CD4-positive, alpha-beta T cell treated with Interleukin-12 subunit alpha and Interleukin-12 subunit beta, for 1 hour (primary cell): ENCODE measurements at places on chromosomes 7 and 10.
A peak's percentile ranks its signal among the peaks of the same experiment; 100 is the strongest.

GRCh38 chr10:114289096-114289436 is 50.0 kb downstream of the VWA2 start:
- no peak for DNase-seq

GRCh38 chr7:149261316-149261828 is 624 bp upstream of the ZNF783 start:
- DNase-seq, result no peak

GRCh38 chr7:155980841-155981240 is 168.6 kb upstream of the SHH start:
- DNase-seq, result no peak

DNA sequence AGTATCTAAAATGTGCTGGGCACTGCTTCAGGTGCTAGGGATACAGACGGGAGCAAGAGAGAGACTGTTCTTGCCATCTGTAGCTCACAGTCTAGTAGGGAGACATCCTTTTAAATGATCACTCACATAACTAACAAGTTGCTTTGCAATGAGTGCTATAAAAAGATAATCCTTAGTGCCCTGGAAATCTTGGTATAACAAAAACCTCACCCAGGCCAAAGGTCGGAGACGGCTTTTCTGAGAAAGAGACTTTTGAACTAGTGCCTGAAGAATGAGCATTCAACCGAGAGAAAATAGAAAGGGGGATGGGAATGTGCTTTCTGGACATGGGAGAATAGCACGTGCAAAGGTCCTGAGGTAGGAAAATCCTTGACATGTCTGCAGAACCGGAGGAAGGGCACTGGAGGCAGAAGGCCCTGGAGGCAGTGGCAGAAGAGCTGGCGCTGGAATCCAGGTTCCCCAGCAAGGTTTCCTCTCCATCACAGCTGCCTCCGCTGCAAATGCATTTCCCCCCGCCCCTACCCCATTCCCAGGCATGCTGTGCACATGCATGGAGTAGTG is 89.4 kb downstream of the COL13A1 start:
- DNase-seq, result no peak

DNA sequence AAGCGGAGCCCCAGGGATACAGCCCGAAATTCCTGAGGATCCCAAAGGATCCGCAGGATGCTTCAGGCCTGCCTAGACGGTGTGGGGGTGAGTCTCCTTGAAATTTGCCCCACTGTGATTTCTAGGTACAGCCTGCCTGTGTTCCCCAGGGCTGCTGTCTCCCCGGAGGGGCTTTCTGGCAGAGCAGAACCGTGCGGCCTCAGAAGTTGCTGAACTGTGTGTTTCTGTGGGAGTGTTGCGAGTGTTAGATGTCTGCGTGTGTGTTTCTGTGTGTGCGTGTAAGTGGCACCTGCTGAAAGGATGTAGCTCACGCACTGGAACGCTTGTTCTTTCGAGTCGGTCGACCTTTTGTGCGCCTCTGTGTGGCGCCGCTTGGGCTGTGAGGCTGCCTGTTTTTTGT is 27.8 kb upstream of the ZNF273 start:
- DNase-seq, result no peak

DNA sequence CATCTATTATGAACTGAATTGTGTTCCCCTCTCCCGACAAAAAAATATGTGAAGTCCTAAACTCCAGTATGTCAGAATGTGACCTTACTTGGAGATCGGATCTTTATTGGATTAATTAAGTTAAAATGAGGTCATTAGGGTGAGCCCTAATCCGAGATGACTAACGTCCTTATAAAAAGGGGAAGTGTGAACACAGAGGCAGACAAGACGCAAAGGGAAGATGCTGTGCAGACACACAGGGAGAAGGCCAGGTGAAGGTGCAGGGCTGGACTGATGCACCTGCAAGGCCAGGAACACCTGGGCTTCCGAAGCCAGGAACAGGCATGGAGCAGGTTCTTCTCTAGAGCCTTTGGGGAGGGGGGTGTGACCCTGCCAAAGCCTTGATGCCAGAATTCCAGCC is 187.8 kb downstream of the PARD3 start:
- no peak for DNase-seq

GRCh38 chr10:127878475-127879055 is 14.2 kb downstream of the CLRN3 start:
- no peak for DNase-seq

DNA sequence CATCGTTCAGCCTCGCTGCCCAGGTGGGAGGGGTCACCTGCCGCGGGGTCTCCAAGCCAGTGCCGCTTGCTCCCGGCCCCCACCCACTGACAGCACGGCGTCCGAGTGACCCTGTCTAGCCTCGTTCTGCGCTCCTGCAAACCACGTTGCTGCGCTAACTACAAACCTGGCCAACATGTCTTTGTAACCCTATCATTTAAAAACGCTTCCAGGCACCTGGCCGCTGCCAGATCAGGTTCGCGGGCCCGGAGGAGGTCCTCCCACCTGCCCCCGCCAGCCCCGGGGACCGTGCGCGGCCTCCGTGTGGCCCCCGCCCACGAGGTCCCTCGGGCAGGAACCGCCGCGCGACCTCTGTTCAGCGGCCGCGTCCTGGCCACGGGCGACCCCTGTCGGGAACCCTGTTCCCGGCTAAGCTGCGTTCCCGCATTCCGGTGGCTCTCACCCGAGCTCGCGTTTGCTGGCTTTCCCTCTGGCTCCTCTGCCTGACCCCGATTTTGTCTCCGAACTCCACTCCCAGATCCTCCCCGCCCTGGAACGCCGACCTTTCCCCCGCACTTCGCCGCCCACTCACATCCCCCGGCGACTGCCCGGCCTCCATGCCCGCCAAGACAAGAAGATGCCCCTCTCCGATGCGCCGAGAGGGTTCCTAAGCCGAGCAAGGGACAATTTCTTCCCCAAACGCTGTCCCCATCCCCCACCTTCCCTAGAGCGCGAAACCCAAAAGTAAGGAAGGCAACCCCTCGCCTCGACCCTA is 2.4 kb downstream of the SFMBT2 start:
- DNase-seq, result peak; percentile 43

DNA sequence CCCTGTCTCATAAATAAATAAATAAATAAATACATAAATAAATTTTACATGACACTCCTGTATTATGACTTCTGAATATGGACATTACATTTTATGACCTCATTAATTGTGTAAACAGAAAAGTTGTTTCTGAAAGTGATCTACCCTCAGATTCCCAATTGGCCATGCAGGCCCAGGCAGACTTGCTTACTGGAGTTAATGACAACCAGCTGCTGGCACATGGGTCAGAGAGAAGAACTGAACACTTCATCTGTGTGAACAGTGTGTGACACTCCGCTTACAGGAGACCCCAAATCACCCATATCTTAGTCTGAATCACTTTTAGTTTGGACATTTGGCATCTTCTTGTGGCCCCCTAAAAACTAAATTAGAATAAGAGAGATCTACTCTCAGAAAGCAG is 31.4 kb downstream of the PARP12 start:
- DNase-seq, result no peak

- no peak for DNase-seq
These were observed 479.0 kb upstream of the MKI67 start for GRCh38 chr10:128605180-128605579.

- no peak for DNase-seq
These were observed 22.8 kb downstream of the VOPP1 start for GRCh38 chr7:55549457-55549856.

DNA sequence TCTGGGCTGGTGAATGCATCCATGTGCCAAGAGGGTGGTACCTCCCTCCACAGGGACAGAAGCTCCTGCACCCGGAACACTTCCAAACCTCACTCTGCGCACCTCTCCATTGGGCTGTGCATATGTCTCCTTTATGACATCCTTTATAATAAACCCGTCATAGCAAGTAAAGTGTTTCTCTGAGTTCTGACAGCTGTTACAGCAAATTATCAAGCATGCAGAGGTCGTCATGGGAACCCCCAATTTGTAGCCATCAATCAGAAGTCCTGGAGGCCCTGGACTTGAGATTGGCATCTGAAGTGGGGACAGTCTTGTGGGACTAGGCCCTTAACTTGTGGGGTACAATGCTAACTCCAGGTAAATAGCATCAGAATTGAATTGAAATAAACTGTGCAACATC is 29.4 kb upstream of the PARD3 start:
- no peak for DNase-seq

DNA sequence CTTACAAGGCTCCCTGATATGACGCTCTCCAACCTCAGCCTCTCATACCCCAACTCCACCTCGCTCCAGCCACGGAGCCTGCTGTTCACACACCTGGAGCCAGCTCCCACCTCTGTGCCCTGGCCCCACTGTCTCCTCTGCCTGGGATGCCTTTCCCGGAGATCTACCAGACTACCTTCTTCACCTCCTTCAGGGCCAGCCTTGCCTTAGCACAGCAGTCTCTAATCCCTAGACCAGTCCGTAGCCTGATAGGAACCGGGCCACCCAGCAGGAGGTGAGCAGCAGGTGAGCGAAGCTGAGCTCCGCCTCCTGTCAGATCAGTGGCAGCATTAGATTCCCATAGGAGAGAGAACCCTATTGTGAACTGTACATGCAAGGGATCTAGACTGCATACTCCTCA is 23.2 kb upstream of the SMURF1 start:
- no peak for DNase-seq

- DNase-seq, result no peak
These were observed 93.1 kb upstream of the SLC26A5 start for GRCh38 chr7:103538964-103539709.

GRCh38 chr10:71134732-71135211 is 77.6 kb upstream of the UNC5B start:
- no peak for DNase-seq

DNA sequence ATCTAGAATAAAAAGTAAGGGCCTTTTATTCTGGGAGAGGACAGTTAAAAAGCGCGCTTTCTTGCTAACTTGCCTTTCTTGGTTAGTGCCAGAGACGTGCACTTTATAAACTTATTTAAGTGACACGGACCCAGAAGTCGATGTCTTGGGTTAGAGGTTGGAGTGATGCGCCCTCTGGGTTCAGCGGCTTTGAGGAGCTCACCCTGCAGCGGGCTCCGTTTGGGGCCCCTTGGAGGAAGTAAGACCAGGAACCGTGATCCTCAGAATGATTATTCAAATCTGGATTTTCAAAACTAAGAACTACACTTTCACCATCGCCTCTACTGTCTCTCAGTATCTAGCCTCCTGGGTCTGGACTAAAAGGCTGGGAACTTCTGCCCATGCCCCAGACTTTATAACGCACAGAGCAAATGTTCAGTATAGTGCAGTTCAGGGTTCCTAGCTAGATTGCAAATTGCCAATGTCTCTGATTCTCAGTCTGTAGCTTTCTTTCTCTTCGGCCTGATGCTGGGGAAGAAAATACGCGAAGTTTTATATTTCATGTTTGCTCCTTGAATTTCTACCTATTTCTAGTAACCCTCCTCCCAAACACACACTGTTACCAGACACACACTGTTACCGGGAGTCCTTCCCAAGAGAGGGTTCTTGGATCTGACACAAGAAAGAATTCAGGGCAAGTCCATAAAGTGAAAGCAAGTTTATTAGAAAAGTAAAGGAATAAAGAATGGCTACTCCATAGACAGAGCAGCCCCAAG is 18.6 kb upstream of the SMO start:
- DNase-seq, result peak; percentile 3

DNA sequence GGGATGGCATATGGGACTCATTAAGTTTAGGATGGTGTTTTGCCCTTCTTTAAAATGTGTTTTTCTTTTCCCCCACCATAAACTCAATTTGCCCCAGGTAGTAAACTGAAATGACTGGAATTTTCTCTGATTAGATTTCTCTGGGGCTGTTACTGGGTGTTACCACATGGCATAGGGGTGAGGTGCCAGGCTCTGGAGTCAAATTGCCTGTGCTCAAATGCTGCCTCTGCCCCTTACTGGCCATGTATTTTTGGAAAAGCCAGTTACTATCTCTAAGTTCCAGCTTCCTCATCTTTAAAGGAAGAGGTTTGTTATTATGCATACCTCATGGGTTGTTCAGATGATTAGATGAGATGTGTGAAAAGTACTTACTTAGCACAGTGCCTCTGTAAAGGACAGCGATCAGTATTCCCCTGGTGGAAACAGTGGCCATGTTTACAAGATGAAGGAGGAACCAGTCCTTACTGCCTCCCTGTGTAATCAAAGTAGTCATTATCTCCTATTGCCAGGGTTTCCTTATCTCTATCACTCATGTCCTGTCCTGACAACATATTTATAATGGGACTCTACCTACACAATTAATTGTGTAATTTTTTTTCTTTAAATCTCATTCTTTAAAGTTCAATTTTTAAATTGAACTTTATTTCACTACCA is 352.0 kb downstream of the KCNMA1 start:
- DNase-seq, result no peak

- DNase-seq, result no peak
These were observed 519.2 kb upstream of the PCDH15 start for GRCh38 chr10:55320187-55320700.

- DNase-seq, result no peak
These were observed 33.3 kb downstream of the DDC start for GRCh38 chr7:50531928-50532327.

DNA sequence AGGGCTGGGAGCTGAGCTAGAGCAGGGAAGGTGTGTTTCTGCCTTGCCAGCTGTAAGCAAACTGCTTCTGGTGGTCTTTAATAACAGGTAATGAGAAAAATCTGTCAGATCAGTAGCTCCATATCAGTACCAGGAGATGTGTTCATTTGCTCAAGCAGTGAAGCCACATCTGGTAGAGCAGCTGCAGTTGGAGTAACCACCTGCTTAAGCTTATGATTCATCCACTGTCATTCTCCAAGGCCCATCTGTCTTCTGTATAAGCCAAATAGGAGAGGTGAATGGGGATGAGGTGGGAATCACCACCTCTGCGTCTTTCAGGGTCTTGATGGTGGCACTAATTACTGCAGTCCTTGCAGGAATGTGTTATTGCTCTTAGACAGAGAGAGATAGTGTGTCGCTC is 18.4 kb upstream of the COBL start:
- DNase-seq, result no peak

- DNase-seq, result no peak
These were observed 91.1 kb downstream of the VOPP1 start for GRCh38 chr7:55481155-55481554.

DNA sequence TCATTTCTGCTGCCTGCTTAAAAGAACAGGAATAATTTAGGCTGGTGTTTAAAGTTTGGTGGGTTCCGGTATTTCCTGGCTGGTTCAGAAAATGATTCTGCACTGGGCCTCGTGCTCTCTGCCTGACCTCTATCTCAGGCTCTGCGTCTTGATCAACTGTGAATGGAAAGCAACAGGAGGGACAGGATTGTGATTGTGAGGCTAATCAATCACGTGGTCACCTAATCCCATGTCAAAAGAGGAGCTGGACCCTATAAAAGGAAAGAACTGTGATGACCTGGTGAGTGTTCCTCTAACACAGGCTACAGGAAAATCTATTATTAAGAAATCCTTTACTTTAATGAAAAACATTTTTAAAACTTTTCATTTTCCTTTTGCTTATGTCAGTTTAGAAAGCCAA is at the start of gene DHX32:
Gene DHX32 (minus strand): TSS at position 101 of the 400 bp plus-strand sequence. CDS start 468 bp downstream, outside the sequence.
- no peak for DNase-seq
